ENCODE measurements at places on chromosomes 7 and 10. TPM values are rescaled to one million over a fixed set of nuclear protein-coding genes. Genes with fewer than 3 reads are reported as not detected.

DNA sequence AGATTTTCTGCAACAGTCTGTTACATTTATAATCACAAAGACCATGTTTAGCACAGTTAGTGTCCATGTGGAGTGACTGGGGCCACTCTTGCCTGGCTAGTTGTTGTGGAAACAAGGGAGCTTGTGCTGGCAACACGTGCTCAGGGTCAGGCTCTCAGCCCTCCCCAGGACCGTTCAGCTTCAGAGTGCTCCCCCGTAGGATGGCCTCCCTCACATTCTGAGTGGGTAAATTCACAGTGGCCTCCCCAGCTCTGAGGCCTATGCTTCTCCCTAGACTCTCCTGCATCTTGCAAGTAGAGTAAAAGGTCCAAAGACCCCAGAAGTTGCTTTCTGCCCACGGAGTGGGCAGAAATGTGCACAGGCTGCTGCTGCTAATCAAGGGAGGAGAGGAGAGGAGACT, 122.3 kb downstream of the ADCY1 start:
- peak; percentile 16 for DNase-seq

RBM20 gene
- total RNA-seq = 2.8 TPM

GNGT1 gene
- not detected for total RNA-seq

GRCh38 chr7:48041653-48041970, 6.3 kb downstream of the C7orf57 start:
- no peak for DNase-seq

DNA sequence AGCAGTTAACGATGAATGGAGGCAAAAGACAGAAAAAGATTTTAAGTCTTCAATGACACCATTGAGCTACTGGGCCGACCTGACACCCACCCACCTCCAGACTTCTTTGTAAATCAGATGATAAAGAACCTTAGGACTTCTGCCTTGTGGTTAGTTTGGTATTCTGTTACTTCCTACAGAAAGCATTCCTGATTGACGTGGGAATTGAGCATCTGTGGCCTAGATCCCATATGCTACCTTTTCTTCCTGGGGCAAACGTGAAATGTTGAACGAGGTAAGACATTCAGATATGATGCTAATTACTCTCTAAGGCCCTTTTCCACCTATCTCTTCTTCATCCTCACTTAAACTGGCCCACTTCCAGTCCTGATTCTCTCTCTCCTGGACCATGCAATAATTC, 10.2 kb downstream of the PRLHR start:
- DNase-seq = no peak

DNA sequence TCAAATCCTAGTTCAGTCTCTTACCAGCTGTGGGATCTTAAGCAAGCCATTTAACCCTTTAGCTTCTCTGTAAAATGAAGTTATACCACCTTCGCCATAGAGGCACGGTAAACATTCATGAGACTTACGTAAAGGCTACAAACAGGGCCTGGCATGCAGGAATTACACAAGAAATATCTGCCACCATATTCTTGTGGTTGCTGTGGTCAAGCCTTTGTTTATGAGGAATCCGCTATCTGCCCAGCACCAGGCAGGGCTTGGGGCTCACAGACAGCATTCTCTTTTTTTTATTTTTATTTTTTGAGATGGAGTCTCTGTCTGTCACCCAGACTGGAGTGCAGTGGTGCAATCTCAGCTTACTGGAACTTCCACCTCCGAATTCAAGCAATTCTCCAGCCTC, 9.9 kb downstream of the AIFM2 start:
- DNase-seq = no peak

GRCh38 chr7:38629651-38630510, 1.3 kb downstream of the AMPH start:
- DNase-seq = no peak

BHLHA15 gene
- total RNA-seq = 0.57 TPM

DNA sequence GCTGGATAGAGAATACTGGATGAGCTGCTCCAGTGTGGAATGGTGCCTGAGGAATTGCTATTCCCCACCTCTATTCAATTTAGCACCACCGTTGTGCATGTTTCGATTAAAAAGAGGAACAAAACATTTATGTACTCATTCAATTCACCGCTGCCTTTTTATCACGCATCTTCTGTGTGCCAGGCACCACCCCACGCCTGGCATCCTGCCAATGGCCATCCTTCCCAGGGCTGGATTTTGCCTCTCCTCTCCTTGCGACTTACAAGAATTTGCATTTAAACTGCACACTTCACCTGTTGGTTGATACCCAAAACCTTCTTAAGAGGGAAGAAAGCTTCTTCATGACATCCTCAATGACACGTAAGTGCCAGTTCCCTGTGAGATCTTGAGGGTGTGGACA, 110.2 kb upstream of the DPP6 start:
- no peak for DNase-seq

CAV2 gene
- 36.0 TPM for total RNA-seq

Measured in type B pancreatic cell (in vitro differentiated cells).